ENCODE measurements at places on chromosomes 2 and 18.

GRCh38 chr18:61471541-61471940 lies 138.3 kb downstream of the CDH20 start:
- no peak for DNase-seq

DNA sequence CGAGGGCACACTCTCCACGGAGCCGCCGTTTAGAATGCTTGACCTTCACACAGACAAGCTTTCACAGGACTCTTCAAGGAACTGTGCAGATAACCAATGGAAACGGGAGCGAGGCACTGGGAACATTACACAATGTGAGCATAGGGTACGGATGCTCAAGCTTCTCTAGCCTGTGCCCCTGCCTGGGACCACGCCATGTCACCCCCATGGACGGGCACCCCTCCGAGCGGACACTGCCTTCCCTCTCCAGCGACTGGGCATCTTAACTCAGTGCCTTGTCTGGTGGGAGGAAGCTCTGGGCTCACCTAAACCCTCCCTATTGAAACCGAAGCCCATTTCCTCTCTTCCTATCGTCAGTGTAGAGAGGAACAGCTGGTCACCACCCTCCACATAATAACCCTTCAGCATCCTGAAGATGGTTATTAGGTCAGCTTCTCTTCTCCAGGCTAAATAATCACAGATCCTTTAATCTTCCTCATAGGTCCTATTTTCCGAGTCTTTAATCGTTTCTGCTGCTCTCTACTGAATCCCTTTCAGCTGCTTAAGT lies 626.7 kb downstream of the GALR1 start:
- DNase-seq = no peak

- DNase-seq = no peak
Observed at GRCh38 chr2:217382794-217383193, 522.9 kb upstream of the TNP1 start.

DNA sequence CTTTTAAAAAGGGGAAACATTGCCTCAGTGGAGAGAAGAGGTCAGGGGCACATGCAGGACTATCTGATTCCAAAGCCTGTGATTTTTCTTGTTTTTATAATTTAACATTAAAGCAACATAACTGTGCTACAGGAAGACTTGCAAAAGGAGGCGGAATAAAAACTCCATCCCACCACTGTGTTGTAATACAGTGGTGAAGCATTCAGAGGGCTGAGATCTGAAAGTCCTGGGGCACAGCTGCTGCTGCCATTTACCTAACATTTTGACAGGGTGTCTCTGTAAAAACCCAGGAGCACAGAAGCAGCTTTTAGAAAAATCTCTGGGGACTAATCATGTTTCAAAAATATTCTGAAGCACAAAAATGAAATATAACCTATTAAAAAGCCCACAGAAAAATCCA lies 97.6 kb downstream of the GRB14 start:
- no peak for DNase-seq

DNA sequence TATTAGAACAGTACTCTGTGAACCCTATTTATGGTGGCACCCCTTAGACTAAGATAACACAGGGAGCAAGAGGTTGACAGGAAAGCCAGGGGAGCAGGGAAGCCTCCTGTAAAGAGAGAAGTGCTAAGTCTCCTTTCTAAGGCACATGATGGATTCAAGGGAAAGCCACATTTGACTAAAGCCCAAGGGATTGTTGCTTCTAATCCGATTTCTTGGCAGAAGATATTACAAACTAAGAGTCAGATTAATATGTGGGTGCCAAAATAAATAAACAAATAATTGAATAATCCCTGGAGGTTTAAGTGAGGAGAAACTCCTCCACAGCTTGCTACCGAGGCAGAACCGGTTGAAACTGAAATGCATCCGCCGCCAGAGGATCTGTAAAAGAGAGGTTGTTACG lies 333.2 kb downstream of the SOX11 start:
- no peak for DNase-seq

DNA sequence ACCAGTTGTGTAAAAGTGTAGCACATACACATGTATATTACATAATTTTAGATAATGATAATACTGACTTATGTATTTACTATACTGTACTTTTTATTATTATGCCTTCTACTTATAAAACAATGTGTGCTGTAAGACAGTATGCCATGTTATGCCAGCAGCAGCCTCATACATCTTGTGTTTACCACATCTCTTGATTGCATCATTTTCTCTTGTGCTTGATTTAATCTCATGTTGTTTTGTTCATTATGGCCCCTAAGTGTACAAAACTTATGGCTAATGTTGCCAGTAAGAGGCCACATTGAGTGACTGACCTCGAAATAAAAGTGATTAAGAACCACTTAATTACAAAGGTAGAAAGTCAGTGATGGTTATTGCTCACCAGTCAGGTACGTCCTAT lies 128.0 kb upstream of the SP5 start:
- no peak for DNase-seq

DNA sequence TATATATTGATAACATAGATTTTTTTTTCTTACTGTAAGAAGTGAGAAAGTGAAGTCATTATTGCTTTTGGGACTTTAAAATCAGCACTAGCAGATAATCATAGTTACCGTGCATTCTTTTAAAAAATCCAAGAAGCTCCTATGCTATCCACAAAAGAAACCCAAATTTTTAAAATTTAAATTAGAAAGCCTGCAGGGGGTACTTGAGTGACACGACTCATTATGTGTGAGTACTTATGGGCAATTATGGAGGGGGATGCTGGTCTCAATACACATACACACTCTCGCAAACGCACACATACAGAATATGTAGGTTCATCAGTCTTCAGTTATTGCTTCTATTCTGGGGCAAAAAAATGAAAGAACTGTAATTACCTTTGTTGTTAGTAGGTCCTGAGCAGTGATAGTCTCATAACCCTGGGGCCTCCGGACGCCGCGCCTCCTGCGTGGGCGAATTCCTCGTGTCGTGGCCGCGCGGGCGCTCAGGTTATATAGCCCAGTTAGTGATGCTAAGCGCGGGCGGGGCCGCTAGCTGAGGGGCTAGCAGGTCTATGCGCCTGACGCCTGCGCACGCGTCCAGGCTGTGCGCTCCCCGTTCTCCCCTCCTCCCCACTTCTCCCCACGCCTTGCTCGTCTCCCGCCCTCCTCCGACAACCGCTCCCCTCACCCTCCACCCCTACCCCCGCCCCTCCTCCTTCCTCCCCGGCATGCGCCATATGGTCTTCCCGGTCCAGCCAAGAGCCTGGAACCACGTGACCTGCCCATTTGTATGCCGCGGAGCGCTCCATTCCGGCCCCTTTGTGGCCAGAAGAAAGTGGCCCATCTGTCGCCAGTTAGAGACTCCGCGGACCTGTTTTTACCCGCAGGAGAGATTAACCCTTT lies at the start of gene NEUROD1:
TSS of gene NEUROD1 (minus strand) at position 463 of the 882 bp plus-strand sequence. CDS start 1,657 bp downstream, outside the sequence.
- no peak for DNase-seq

DNA sequence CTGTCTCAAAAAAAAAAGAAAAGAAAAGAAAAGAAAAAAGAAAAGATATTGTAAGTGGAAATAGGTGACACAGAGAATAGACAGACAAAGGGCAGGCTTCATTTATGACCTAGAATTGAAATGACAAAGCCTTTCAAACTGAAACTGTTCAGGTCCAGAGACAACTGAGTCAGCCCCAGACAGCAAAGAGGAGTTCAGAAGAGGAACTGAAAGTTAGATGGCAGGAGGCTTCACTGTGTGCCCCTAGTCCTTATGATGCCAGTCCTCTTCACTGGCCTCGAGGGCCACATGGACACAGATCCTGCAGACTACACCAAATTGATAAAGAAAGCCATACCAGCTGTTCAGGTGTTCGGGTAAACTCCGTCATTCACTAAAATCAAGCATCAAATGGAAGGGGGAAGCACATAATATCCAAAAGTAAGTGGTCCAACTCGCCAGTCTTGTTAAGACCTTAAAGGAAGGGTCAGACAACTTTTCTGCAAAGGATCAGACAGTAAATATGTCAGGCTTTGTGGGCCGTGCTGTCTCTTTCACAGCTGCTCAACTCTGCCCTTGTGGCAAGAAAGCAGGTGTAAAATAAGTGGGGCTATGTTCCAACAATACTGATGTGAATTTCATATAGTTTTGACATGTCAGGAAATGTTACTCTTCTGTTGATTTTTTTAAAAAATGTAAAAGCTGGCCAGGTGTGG lies 231.9 kb upstream of the MGAT5 start:
- peak; percentile 44 for DNase-seq

DNA sequence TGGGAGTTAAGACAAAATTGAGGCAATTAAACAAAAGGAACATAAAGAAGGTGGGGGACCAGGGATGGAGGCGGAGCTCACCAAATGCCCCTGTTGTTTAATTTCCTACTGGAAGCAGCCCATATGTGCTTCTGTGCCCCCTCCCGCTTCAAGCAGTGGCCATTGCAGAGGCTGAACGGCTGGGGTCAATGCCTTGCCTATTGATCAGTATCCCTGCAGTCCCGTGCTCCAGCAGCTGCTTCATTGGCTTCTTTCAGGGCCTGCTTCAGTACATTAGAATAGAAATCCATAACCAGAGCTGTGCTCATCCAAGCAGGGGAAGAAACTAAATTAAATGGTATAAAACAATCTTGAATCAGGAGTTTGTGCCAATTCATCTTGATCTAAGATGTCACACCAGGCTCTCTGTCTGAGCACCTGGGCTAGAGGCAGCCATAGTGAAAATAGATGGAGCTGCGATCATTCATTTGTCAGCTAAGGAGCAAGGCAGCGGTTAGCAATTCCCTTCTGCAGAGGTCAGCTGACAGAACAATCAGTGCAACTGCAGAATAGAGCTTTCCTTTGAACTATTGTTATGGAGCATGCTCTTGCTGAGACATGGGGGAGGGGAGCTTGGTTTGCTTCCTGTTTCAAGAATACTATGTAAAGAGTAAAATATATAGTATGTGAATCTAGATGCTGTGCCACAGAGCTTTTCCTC lies 222.4 kb downstream of the WDR7 start:
- DNase-seq = no peak

DNA sequence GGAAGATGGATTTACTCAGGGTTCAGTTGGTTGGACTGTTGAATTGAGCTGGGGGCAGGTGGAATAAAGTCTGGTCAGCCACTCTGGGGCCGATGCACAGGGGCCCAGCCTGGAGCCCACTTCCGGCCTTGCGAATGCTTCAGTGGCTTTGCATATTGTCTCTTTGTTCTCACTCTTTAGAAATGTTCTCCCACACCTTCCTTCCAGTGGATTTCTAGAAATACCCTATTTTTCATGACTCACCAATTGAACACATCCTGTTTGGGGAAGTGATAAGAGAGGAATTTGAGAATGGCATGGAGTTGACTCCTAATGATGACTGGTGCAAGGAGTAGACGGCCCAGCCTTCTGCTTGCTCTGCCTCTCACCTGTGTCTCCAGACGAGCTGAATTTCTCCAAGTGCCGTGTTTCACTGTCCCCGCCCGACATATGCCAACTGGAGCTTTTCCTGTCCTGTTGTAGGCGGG lies 28.1 kb downstream of the ASAP2 start:
- DNase-seq = peak; percentile 79

- DNase-seq = no peak
Observed at GRCh38 chr18:76894566-76895346, 72.4 kb downstream of the ZNF236 start.

GRCh38 chr2:216327447-216327935 lies 44.8 kb downstream of the MARCHF4 start:
- DNase-seq = no peak

DNA sequence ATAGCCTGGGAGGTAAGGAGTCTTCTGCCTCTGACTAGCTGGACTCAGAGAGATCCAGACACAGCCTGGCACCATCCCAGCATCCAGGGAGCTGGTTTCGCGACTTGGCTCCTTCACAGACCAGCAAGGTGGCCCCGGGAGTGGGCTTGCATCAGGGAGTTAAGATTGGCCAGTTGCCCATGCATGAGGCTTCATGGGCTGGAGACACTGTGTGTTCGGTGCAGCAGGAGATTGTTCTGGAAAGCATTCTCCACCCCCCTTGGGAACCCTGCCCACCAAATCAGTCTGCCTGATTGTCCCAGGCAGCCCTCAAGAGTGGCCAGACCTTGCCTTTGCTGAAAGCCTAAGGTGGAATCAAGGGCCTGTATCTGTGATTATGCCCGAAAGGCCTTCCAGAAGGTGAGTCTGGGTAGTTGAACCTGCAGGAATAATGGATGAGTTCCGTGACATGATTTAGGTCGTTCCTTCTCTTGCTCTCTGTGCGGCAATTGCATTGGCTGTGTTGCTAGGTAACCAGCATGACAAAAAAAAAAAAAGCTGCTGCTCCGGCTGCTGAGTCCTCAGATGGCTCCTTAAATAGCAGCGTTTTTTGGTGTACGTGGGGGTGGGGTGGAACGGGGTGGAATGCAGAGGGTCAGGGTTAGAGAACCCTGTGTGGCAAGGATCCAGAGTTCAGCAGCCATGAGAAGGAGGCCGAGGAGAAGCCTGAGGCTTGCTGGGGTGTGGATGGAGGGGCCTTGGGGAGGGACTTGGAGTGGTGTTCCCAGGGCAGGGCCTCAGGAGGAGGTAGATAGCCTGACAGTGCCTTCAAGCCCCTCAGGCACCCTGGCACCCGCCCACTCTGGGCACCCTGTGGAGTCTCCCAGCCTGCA lies 93.0 kb upstream of the MCFD2 start:
- no peak for DNase-seq

DNA sequence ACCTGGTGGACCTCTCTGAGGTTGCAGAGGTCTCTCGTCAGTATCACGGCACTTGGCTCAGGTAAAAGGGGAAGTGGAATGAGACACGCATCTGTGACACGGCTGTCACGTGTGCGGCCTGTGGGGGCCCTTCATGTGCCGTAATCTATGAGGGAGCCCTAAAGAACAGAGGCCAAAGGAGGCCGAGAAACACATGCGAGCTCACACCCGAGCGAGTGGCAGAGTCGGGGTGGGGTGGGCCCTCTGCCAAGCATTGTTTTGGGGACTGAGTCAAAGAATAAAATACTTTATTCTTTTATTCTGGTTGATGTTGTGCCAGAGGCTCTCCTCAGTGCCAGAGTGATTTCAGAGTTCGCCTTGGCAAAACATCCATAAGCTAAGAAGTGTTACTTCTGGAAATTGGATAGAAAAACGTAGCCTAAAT lies 43.3 kb downstream of the PLB1 start:
- DNase-seq = no peak

- no peak for DNase-seq
Observed at GRCh38 chr2:144553379-144553778, 33.5 kb upstream of the ZEB2 start.

DNA sequence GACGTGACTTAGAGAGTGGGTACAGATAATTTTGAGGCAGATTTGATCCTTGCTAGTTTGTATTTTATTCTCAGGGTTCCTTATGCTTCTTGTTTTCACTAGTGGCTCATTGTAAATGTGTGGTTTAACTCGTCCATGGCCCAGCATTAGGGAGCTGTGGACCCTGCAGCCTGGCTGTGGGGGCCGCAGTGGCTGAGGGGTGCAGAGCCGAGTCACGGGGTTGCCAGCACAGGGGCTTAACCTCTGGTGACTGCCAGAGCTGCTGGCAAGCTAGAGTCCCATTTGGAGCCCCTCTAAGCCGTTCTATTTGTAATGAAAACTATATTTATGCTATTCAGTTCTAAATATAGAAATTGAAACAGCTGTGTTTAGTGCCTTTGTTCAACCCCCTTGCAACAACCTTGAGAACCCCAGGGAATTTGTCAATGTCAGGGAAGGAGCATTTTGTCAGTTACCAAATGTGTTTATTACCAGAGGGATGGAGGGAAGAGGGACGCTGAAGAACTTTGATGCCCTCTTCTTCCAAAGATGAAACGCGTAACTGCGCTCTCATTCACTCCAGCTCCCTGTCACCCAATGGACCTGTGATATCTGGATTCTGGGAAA lies 269.9 kb downstream of the MYT1L start:
- DNase-seq = no peak

Data from suppressor macrophage treated with lipopolysaccharide for 4 hours (primary cell).